ENCODE measurements at places on chromosomes 5 and 9. TPM values are rescaled to one million over a fixed set of nuclear protein-coding genes. Genes with fewer than 3 reads are reported as not detected.

Gene ST8SIA4
- 3.8 TPM for total RNA-seq

Gene CENPK
- 3.4 TPM for total RNA-seq

Gene CNTFR
- total RNA-seq = not detected

Gene HAVCR1
- 2.1 TPM for total RNA-seq
